Fibroblast of villous mesenchyme (primary cell): ENCODE measurements at places on chromosomes 1 and 21. TPM values are rescaled to one million over a fixed set of nuclear protein-coding genes. Genes with fewer than 3 reads are reported as not detected.

DNA sequence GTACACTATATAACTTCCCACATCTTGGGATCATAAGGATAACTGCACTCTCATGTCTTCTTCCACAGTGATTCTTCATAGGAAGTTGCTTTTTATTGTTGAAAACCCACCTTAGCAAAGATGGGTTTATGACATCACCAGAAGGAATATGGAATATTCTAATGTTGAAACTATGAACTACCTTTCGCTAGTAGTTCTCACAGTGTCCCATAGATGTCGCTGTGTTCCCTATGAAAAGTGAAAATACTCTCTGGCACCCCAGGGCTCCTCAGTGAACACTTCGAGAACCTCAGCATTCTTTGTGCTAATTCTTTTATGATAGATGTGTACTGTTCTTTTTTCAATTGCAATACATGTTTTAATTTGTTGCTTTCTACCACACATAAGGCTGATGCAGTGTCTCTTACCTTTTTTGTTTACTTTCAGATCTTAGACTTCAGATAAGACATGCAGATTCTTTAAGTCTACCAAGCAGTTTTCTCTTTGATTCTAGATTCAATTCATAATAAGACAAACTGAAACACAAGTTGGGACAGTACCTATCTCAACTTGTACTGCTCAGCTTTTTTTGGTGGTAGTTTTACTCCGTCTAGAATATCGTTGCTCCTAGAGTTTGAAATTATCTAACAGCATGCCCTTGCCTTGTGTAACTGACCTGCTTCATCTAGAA is 90.8 kb downstream of the GTF2B start:
- DNase-seq: peak; percentile 50

- DNase-seq: no peak
Observed at GRCh38 chr1:118783095-118783758, 204.9 kb downstream of the TBX15 start.

- DNase-seq: peak; percentile 16
Observed at GRCh38 chr1:42533101-42533863, 70.2 kb downstream of the CCDC30 start.

The CA6 gene
- total RNA-seq: not detected in 2 replicates

The DNASE2B gene
- not detected in 2 replicates for total RNA-seq

DNA sequence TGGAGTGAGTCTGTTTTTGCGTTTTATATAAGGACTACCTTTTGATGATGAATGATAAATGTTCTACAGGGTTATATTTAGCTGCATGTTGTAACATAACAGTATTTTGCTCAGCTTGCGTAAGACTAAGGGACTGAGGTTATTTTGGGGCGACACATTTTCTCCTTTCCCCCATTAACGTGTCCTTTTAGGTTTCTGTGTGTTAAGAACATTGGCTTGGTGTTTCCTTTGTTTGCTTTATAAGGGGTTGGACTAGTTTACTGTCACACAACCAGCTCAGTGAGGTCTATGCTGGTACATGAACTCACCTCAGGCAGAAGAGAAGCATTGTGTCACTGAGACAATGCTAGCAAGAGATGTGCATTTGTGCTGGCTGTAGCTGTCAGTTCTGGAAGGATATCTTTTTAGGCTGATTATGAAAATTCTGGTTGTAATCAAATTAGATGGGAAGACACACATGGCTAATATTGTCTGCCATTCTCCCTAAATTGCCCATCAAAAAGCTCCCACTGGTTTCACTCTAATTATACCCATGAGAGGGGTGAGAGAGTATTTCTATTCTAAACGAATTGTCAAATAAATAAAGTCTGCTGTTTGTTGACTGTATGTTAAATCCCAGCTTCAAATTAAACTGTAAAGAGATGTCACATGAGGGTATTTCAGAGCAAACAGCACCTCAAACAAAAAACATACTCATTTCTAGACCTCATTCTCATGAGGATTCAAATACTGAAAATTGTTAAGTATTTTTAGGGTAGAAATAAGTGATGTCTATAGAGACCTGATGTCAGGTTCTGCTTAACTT is 62.6 kb downstream of the CDC14A start:
- no peak for DNase-seq
